ENCODE measurements at places on chromosomes 3 and 15.

- no peaks in the 10 kb centered on the region for H3K27me3 ChIP-seq
- no peaks in the 10 kb centered on the region for H3K36me3 ChIP-seq
- H3K27ac ChIP-seq, result no peak overlapping the region
- no peak for DNase-seq
Observed at GRCh38 chr15:62545467-62546227, 380.6 kb upstream of the C2CD4B start.

DNA sequence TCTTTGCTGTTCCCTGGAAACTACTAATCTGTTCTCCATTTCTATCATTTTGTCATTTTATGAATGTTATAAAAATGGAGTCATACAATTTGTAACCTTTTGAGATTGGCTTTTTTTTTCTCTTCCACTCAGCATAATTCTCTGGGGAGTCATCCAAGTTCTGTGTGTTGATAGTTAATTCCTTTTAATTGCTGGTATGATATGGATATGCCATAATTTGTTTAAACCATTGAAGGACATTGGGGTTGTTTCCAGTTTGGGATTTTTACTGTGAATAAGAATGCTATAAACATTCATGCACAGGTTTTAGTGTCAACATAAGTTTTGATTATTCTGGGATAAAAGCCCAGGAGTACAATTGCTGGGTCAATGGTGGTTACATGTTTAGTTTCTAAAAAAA is 279.4 kb downstream of the WNT5A start:
- peaks cover 7% of the 10 kb centered on the region for H3K27me3 ChIP-seq
- no peak overlapping the region for H3K4me3 ChIP-seq
- H3K27ac ChIP-seq, result no peak overlapping the region

GRCh38 chr15:81747482-81747881 is 298.3 kb downstream of the MEX3B start:
- no peaks in the 10 kb centered on the region for H3K4me1 ChIP-seq
- no peak overlapping the region for H3K27ac ChIP-seq
- H3K4me3 ChIP-seq, result no peak overlapping the region
- H3K36me3 ChIP-seq, result no peaks in the 10 kb centered on the region

- DNase-seq, result no peak
- peak overlapping the region; percentile 36 for H3K27ac ChIP-seq
- H3K4me1 ChIP-seq, result peaks cover 52% of the 10 kb centered on the region
- no peak overlapping the region for H3K4me3 ChIP-seq
Observed at GRCh38 chr3:9420850-9421549, 23.6 kb downstream of the SETD5 start.

DNA sequence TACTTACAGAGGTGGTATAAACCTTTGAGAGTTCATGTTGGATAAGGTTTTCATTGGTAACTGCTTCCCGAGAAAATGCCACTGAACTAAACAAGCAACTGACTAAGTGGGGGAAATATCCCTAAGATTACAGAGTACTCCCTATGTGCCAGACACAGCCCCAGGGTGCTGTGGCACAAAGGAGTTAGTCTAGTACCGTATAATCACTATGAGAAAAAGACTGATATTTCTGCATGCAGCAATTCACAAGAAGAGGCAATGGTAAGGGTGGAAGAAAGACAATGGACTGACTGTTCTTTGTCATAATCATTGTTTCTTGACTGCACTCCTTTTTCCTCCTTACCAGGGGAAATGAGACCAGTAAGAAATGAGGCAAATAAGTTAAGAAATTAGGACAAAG is 20.0 kb upstream of the SLC25A26 start:
- H3K4me1 ChIP-seq, result no peaks in the 10 kb centered on the region
- no peak for DNase-seq
- no peak overlapping the region for H3K27ac ChIP-seq
- H3K4me3 ChIP-seq, result no peak overlapping the region

GRCh38 chr3:131501949-131502348 is 822 bp downstream of the MRPL3 start:
- H3K4me1 ChIP-seq, result peaks cover 1% of the 10 kb centered on the region
- no peaks in the 10 kb centered on the region for H3K27me3 ChIP-seq
- H3K36me3 ChIP-seq, result no peaks in the 10 kb centered on the region
- DNase-seq, result no peak
- peak overlapping the region; percentile 87 for H3K4me3 ChIP-seq

- no peak overlapping the region for H3K4me3 ChIP-seq
- no peaks in the 10 kb centered on the region for H3K4me1 ChIP-seq
- H3K27ac ChIP-seq, result no peak overlapping the region
- H3K27me3 ChIP-seq, result no peaks in the 10 kb centered on the region
Observed at GRCh38 chr3:44128057-44128775, 113.5 kb upstream of the TOPAZ1 start.

DNA sequence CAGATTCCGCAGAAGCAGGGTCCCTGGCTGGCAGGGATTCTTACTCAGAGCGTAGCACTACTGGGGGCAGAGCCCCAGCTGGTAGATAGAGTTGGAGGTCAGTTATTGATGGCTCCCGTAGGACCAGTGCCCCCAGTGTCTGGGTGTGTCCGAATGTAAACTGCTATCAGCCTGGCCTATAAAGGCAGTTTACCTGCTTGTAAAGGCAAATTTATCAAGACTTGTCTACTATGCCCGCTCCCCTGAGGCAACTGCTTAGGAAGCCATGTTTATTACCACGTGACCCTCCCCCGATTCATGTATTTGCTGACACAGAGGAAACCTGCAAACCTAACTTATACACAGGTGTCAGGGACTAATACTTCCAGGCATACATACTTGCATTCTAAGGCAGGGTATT is 607 bp upstream of the PPP1R14D start:
- H3K27ac ChIP-seq, result no peak overlapping the region
- H3K4me1 ChIP-seq, result no peaks in the 10 kb centered on the region
- H3K36me3 ChIP-seq, result no peaks in the 10 kb centered on the region
- no peaks in the 10 kb centered on the region for H3K27me3 ChIP-seq
- no peak overlapping the region for H3K4me3 ChIP-seq

- H3K4me1 ChIP-seq, result peaks cover 26% of the 10 kb centered on the region
- peak overlapping the region; percentile 57 for H3K4me3 ChIP-seq
- DNase-seq, result no peak
- peaks cover 5% of the 10 kb centered on the region for H3K27me3 ChIP-seq
- H3K36me3 ChIP-seq, result no peaks in the 10 kb centered on the region
Observed at GRCh38 chr3:168248383-168249204, 152.9 kb upstream of the GOLIM4 start.

- peaks cover 2% of the 10 kb centered on the region for H3K36me3 ChIP-seq
- DNase-seq, result no peak
- H3K4me1 ChIP-seq, result no peaks in the 10 kb centered on the region
- no peak overlapping the region for H3K4me3 ChIP-seq
Observed at GRCh38 chr3:32376115-32376514, 15.5 kb upstream of the CMTM7 start.

DNA sequence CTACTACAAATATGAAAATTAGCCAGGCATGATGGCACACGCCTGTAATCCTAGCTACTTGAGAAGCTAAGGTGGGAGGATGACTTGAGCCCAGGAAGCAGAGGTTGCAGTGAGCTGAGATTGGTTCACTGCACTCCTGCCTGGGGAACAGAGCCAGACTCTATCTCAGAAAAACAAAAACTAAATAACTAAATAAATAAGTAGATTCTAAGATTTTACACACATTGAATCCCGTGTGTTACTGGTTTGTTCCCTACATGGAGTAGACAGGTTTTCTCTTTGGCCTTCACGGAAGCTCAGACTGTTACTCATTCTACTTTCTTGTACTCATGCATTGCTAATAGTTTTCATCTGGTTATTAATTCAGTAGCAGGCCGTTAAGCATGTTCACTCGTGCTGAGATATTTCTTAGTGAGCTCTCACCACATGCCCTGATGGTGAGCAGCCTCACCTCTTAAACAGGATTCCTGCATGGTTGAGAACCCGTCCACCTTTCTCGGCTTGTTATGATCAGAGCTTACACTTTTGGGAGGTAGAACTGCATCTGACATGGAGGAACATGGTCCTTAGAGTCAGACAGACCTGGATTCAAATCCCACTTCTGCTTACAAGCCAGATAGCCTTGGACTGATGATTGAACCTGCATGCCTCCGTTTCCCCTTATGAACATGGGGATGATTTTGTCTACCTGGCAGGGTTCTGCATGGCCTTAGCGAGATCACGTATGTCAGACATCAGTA is 49.1 kb downstream of the CMTM7 start:
- H3K27ac ChIP-seq, result no peak overlapping the region
- no peaks in the 10 kb centered on the region for H3K36me3 ChIP-seq
- DNase-seq, result no peak

Data from liver (tissue), 10 donors.